Posterior vena cava (tissue), 2 donors: ENCODE measurements at places on chromosomes 6 and 20. TPM values are rescaled to one million over a fixed set of nuclear protein-coding genes. Genes with fewer than 3 reads are reported as not detected.

GRCh38 chr20:36644032-36644705, 1.8 kb downstream of the SLA2 start:
- DNase-seq, result peak; percentile 47

DNA sequence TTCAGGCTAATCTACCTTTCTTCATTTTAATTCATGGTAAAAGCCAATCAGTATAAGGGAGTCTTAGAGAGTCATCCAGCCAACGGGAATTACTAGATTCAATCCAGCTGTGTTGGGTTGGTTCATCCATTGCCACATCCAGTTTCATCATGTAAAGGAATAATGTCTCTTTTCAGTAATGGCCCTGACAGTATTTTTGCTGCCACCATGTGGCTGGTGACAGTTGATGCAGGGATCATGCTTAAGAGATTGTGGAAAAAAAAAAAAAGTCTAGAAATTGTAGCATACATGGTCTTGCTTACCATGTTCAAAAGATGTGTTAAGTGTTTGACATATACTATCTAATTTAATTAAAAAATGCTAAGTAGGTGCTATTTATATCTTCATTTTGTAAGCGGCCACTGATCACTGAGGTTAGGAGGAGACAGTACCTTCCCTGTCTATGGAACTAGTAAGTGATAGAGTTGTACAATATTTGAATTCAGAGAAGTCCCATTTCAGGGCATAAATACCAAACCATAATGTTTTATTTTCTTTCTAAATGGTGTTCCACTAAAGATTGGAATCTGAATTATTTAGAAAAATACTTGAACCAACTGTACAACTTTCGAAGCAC, 135.9 kb downstream of the KHDRBS2 start:
- DNase-seq, result no peak

GRCh38 chr20:55173601-55174000, 698.2 kb downstream of the DOK5 start:
- no peak for DNase-seq

DNA sequence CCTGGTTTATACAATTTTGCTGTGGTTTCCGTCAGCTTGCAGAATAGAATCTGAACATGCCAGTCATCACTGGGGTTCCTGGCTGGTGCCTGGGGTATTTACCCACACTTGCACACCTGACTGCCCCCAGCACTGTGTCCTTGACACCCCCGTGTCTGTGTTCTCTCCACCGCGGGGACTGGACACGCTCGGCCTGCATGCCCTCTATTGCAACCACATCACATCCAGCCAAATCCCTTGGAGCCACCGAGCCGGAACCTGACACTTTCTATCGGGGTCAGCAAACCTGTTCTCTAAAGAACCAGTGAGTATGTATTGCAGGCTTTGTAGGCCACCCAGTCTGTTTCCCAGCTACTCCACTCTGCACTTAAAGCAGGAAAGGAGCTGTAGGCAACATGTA, 527.5 kb downstream of the PRKN start:
- DNase-seq, result no peak

GRCh38 chr20:32524829-32525501, 60.2 kb downstream of the NOL4L start:
- DNase-seq, result peak; percentile 87

DNA sequence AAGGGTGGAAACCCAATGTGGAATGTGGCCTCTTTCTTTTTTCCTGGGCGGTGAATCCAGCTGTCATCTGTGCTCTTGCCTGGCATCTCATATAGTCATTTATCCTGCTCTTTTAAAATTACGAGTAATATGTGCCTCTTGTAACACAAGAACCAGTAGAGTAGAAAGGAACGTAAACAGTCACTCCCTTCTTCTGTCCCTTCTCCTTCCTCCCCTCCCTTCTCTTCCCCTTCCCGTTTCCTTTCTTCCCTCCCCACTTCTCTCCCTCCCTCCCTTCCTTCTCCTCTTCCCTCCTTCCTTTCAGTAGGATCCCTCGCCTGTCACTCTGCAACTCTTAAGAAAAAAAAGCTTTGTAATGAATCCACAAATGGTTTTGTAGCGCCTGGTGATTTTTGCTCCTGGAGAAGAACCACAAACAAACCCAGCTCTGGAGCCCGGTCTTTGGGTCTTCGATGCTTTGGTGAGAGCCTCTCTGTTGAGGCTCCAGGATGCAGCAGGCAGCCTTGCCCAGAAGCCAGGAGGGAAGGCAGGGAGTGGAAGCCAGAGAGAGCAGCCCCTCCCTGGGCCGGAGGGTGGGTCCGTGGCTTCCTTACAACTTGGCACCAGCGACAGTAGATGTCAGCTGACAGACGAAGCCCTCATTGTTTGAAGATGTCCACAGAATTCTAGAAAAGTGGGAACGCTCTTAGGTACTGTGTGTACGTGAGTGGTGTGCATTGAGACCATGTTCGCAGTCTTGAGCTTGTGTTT, 15.0 kb downstream of the DUSP22 start:
- DNase-seq, result peak; percentile 79

- no peak for DNase-seq
Measured at GRCh38 chr20:11219192-11219591, 545.4 kb upstream of the JAG1 start.

DNA sequence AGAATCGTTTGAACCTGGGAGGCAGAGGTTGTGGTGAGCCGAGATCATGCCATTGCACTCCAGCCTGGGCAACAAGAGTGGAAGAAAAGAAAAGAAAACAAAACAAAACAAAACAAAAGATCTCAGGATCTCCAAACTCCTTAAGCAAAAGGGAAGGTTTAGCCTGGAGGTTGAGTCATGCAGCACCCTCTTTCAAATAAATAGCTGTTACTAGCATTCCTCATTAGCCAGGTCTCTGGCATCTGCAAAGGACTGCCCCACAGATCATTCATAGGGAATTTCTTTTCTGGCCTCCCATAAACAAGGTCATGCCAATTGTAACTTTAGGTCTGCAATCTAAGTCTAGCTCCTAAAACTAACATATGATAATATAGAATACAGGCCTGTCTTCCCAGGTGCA, 37.2 kb downstream of the EDN1 start:
- no peak for DNase-seq

DNA sequence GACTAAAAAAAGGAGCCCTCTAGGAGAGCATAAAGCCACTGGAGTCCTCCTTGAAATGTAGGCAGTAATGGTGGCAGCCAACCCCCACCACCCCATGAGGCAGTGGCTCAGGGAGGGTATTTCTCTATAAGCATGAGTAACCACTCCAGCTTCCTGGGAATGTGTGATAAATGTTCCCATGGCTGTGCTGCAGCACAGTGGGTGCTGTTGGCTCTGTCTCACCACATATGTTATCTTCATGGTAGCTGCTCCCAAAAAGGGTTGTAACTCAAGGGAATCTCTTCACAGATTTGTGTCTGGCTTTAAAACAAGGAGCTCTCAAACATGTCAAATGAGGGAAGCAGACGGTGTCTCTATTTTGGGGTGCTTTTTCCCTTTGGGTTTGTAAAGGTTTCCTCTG, 7.5 kb upstream of the PHACTR1 start:
- no peak for DNase-seq

- no peak for DNase-seq
Measured at GRCh38 chr6:84061613-84062398, 28.2 kb downstream of the MRAP2 start.

DNA sequence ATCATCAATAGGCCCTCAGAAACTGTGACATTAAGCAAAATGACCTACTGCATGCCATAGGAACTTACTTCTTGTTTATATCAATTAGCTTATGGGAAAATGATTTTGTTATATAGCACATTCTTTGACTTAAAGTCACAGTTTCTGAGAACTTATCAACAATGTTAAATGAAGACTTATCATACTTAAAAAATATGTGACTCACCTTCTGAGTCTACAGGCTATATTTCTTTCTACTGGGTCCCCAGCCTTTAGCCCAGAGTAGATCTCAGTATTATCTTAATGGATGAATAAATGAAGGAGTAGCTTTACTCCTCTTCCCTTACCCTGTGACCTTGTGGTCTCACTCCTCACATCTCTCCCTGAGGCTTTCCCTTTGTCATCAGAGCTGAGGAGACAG, 180.2 kb downstream of the MAFB start:
- DNase-seq, result no peak

GRCh38 chr6:81633391-81633790, 119.1 kb downstream of the TENT5A start:
- no peak for DNase-seq

GRCh38 chr20:48404598-48404997, 423.2 kb downstream of the PREX1 start:
- no peak for DNase-seq

DNA sequence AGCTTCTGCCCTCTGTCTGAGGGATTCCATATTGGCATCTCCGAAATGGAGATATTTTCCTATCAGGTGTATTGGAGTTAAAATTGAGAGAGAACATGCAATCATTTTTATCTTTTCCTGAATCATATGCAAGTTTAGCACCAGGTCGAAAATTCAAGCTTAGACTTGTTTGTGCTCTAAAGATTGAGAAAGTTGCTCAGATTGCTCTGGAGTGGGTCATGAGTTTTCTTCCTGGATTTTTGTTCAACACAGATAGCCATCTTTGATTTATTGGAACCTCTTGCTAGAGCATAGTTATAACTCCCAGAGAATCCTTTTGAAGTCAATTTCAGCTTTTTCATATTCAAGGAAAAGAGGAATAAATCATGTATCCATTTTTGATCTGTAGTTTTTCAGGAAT, 373.5 kb upstream of the FLRT3 start:
- no peak for DNase-seq

GRCh38 chr20:54123587-54124180, 50.1 kb downstream of the CYP24A1 start:
- peak; percentile 81 for DNase-seq

DNA sequence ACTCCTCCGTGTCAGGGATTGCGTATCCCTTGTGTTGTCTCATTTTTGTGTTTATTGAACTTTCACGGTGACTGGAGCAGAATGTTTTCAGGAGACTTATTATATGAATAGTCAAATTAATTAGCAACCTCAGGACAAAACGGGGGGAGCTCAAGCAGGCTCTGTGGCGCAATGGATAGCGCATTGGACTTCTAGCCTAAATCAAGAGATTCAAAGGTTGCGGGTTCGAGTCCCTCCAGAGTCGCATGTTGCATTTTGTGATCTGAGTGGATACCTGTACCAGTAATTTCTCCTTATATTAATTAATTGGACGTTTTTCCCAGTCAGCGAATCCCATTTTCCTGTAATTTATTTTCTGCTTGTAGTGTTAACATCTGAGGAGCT, 89.1 kb upstream of the ZNF184 start:
- DNase-seq, result no peak

DNA sequence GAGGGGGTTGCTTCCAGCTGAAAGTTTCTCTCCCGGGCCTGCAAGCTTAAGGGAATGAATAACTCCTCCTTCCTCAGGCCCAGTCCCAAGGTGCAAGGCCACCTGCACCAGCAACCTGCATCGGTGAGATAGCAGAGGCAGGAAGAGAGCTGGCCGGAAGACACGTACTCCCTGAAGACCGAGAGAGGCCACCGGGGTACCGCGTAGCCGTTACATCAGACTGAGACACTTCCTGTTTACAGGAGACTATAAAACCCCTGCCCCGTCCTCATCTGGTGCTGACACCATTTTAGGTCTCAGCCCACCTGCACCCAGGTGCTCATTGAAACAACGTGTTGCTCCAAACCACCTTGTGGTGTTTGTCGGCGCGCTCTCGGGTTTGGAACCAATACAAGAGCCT, 60.5 kb upstream of the PRND start:
- DNase-seq, result no peak

DNA sequence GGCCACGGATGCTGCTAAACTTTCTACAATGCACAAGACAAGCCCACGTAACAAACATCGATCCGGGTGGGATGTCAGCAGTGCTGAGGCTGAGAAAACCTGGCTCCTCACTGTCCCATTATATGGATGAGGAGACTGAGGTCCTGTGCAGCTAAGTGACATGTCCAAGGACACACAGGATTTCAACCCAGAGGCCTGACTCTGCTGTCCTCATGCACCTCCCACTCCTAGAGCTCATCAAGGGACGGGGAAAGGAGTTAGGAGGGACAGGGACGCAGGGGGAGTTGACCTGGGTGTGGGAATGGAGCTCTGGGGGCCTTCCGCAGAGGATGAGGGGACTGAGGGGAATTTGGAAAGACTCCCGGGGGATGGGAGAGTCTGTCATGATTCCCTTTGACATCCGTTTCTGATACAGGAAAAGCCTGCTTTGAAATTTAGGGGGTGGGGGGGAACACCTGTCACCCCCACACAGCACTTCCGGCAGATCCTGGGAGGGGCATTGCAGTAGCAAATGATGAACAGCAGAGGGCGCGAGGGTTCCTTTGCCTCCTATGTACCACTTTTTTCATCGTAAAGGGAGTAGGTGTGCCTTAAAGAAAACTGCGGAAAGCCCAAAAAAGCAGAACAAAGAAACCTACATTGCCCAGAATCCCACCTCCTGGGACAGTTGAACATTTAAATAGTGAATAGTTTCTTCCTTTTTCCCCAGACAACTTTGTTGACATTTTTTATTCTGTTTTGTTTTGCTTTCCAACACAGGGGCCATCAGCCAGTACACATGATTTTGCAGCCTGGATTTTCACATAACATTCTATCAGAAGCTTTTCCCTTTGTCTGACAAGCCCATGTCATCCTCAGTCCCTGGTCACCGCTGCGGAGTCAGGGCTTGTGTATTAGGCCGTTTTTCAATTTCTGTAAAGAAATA, 48.6 kb downstream of the SLC2A10 start:
- no peak for DNase-seq

GRCh38 chr6:88872962-88873361, 90.5 kb downstream of the RNGTT start:
- no peak for DNase-seq

DNA sequence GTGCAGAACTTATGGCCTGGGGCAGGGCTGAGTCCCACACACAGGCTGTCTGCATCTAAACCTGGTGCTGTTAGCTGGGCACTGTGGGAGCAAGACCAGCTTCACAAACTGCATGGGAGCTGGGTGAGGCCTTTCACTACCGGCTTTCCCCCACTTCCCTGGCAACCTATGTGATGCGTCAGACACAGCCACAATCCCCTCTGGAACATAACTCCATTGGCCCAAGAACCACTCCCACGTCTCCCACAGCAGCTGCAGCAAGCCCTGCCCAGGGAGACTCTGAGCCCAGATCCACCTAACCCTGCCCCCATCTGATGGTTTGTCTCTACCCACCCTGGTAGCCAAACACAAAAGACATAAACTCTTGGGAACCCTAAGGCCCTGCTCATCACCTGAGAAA, 9.3 kb downstream of the WDR27 start:
- no peak for DNase-seq

RAB44 gene
- total RNA-seq, result 0.42 TPM

ADAM33 gene
- 52.0 TPM for total RNA-seq

HMGCLL1 gene
- total RNA-seq, result 0.42 TPM

F13A1 gene
- 494 TPM for total RNA-seq

MLN gene
- not detected for total RNA-seq

POU3F2 gene
- not detected for total RNA-seq

HLA-DMB gene
- 8.0 TPM for total RNA-seq

TFAP2C gene
- 0.38 TPM for total RNA-seq

EDN1 gene
- total RNA-seq, result 7.2 TPM
